Dermis microvascular lymphatic vessel endothelial cell (primary cell): ENCODE measurements at places on chromosomes 1 and 21.
A peak's percentile ranks its signal among the peaks of the same experiment; 100 is the strongest.

DNA sequence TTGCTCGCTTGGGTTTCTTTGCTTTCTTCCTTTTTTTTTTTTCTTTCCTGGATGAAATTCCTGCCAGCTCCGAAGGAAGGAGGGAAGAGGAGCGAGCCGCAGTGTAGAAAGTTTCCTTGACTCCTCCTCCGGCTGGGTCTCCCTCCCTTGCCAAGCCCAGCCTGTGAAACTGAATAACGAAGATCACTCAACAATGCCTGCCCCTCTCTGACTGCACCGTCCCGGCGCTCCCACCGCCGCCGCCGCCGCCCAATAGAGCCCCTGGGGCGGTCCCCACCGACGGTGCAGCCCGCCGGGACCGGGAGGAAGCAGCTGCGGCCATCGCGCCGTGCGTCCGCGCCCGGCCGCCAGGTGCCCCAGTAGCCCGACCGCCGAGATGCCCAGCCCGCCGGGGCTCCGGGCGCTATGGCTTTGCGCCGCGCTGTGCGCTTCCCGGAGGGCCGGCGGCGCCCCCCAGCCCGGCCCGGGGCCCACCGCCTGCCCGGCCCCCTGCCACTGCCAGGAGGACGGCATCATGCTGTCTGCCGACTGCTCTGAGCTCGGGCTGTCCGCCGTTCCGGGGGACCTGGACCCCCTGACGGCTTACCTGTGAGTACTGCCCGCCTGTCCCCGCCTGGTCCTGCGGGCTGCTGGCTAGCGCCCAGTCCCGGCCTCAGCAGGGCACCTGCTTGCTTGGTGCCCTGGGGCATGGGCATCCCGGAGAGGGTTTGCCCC, at the start of gene LGR6:
Gene LGR6, plus strand, starts transcription at position 186 of the 714 bp plus-strand sequence. Its CDS starts 191 bp downstream, at position 377.
- DNase-seq = no peak

GRCh38 chr1:230814949-230815692, 53.2 kb downstream of the C1orf198 start:
- no peak for DNase-seq

DNA sequence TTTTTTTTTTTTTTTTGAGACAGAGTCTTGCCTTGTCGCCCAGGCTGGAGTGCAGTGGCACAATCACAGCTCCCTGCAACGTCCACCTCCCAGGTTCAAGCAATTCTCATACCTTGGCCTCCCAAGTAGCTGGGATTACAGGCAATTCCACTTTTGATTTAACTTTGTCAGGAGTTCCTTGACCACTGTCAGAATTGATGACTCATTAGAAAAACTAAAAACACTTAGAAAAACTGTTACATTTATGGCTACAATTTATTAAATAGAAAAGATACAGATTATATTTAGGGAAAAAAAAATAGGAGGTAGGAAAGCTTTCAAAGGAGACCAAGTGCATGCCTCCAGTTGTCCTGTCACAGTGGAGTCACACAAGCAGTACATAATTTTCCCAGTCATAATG, 20.0 kb downstream of the ZNF678 start:
- DNase-seq = no peak

DNA sequence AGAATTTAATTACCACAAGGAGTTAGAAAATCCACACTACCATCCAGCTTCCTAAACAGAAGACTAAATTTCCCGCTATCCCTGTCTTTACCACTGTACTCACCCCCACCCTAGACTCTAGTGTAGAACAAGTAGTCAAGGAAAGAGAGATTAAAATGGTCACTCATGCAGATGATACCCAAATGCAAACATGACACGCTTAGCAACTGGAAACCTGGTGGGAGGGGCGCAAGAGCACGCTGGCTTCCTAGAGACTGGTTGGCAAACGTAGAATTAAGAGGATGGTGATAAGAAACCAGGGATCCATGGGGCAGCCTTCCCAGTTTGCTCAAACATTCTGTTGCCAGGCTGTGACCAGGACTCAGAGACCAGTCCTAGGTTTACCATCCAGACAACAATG, 9.9 kb upstream of the LDLRAD1 start:
- DNase-seq = no peak

DNA sequence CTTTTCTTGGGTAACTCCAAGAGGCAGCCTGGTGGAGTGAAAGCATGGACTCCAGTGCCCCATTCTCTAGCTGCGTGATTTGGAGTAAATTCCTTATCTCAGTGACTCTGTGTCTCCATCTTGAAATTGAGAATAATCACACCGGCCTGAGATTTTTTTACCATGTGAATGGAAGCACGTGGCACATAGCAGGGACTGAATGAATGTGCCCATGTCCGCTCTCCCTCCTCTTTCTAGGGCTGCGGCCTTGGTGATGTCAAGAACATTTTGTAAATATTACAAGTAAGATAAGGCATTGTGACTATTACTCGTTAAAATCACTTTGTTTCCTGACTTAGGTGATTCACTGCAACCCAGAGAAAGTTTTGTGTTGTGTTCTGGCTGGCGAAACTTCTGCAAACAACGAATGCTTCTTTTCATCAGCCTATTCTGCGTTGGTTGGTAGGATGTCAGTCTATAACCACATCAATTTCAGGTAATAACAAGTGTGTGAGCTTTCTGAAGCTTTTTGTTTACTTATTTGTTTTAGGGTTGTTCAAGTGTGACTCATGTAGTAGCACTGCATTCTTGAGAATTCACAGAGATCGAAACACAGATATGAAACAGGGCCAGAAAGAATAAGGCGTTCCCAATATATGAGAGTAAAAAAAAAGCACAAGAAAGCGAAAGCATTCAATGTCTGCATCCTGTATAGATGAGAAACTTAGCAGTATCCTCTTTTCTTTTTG, 135.7 kb upstream of the SLC45A1 start:
- peak; percentile 90 for DNase-seq

DNA sequence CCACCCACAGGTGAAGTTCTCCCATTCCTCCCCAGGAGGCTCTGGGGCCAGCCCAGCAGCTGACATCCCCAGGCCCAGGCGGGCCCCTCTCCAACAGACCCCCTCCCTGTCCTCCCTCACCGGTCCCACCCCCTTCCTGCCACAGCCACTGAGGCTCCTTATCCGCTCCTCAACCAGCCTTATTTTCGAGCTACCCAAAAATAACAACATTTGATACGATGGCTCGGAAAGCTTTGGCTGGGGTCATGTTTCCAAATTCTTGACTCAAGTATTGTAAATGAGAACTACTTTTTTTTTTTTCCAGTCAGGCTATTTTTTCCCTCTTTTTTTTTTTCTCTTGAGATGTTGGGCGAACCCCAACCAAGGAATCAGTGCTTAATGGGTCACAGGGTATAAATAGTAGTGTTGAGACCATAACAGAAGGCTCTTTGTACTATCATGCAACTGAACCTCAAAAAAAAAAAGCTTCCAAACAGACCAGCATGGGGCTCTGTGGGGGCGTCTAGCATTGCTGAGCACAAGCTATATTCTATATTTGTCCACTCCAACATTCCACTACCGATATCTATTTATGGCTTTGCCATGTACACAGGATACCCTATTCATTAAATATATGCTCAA, 27.2 kb downstream of the IRF2BP2 start:
- no peak for DNase-seq

- DNase-seq = no peak
Observed at GRCh38 chr1:180155182-180155682, 563 bp downstream of the QSOX1 start.
